ENCODE measurements at places on chromosomes 7 and 10.

- no peak for DNase-seq
Measured at GRCh38 chr7:70700941-70701425, 431.0 kb upstream of the GALNT17 start.

DNA sequence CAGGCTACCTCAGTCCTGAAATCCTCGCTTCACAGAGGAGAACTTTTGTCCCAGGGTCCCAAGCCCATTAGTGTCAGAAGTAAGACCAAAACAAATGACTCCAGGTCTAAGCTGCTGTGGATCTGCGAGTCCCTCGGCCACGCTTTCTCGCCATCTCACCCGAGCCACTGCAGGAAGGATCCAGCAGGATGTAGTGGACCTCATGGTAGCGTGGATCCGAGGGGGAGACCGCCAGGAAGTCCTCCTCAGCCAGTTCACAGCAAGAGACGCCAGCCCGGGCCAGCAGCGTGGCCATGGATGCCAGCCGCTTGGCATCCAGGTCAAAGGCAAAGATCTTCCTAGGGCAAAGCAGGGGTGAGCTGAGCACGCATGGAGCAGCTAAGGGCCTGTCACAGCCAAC, 4.6 kb downstream of the NSUN5 start:
- no peak for DNase-seq

DNA sequence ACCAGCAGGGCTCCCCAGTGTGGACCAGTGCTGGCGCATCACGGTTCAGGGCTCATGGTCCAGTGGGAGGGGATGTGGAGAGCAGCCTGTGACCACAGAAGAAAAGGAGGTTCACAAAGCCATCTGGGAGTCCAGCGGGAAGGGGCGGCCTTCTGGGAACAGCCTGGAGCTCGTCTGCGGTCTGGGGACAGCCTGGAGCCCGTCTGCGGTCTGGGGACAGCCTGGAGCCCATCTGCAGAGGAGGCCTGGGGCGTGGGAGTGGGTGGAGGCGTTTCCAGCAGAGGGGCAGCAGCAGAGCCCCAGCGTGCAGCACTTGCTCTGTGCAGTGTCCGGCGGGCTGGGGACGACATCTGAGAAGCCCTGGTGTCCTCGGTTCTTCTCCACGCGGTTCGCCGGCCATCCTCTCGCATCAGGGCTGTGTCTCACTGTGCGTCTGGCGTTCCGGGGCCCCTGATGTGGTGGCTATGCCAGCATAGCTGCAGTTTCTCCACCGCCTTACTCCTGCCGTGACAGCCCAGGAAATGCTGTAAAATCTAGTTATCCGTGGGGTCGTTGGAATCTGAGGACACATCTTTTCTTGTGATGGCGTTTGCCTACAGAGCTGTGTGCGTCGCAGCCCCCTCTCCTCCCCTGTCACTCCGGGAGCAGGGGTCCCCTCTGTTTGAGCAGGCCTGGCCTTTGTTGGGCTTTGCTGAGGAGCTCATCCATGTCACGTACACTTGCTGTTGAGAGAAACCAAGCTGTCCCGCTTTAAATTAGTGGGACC, 104.6 kb downstream of the INPP5A start:
- DNase-seq = peak; percentile 73

DNA sequence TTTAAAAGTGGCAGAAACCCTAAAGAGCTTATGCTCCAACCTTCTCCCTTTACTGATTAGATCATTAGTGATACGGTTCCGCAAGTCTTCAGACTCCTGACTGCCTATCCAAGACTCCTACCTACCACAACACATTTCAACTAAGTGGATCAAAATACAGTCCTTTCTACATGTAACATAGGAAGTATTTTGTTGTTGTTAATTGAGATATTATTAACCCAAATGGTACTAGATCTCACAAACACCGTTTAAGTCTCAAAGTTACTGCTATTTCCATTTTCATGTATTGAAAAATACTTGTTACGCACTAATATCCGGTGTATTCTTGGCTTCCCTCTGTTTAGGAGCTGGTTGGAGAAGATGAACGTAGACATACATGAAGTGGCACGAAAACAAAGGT, 1.1 kb downstream of the FAM237B start:
- no peak for DNase-seq

DNA sequence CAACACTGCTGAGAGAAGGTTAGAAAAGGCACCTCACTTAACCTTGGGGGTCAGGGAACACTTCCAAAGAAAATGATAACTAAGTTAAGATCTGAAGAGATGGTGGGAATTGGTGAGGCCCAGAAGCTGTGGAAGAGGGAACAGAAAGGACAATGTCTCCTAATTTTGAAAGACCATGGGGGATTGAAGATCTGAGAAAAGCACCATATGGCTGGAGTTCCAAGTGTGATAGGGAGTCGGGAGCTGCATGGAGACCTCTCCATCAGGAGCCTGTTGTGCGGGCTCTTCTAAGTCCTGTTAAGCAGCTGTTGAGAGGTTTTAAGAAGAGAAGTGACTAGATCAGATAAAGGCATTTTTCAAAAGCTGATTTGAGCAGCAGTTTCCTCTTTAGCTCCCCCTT, 254.3 kb downstream of the CDK14 start:
- no peak for DNase-seq
